Thyroid gland (tissue), 4 donors: ENCODE measurements at places on chromosomes 12 and 14. TPM values are rescaled to one million over a fixed set of nuclear protein-coding genes. Genes with fewer than 3 reads are reported as not detected.

The B4GALNT3 gene
- 4.8 TPM for total RNA-seq

- H3K27me3 ChIP-seq, result no peaks in the 10 kb centered on the region
- DNase-seq, result peak; percentile 16
- no peaks in the 10 kb centered on the region for H3K4me1 ChIP-seq
- no peaks in the 10 kb centered on the region for H3K36me3 ChIP-seq
- no peak overlapping the region for H3K27ac ChIP-seq
These were observed 150.1 kb downstream of the SLC38A4 start for GRCh38 chr12:46675736-46676135.

- no peaks in the 10 kb centered on the region for H3K27me3 ChIP-seq
- no peak overlapping the region for H3K4me3 ChIP-seq
- no peaks in the 10 kb centered on the region for H3K36me3 ChIP-seq
- DNase-seq, result no peak
These were observed 2.5 kb upstream of the RNU6-8 start for GRCh38 chr14:32205554-32205953.

The CCDC196 gene
- not detected for total RNA-seq

- H3K27me3 ChIP-seq, result no peaks in the 10 kb centered on the region
- H3K36me3 ChIP-seq, result no peaks in the 10 kb centered on the region
- no peaks in the 10 kb centered on the region for H3K4me1 ChIP-seq
- H3K4me3 ChIP-seq, result no peak overlapping the region
- no peak overlapping the region for H3K27ac ChIP-seq
These were observed 9.8 kb upstream of the CLECL1 start for GRCh38 chr12:9742661-9743060.

The ADCY6 gene
- 23.6 TPM for total RNA-seq

DNA sequence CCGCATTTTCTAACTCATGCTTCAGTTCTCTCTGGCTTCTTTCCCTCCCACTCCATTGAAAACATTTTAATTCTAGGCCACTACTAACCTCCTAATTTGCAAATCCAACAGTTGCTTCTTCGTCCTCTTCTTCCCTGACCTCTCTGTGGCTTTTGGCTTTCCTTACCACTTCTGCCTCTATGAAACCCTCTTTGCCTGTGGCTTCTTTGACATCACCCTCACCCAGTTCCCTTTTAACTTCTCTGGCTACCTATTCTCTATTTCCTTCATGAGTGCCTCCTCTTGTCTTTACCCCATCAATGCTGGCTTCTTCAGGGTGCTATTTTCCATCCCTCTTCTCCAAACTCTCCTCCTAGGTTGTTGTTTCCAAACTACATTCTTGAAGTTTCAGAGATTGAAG lies 4.4 kb upstream of the HCFC2 start:
- H3K27me3 ChIP-seq, result no peaks in the 10 kb centered on the region
- no peak overlapping the region for H3K27ac ChIP-seq
- no peaks in the 10 kb centered on the region for H3K36me3 ChIP-seq
- DNase-seq, result no peak
- H3K4me3 ChIP-seq, result no peak overlapping the region

GRCh38 chr12:6370994-6371754 lies 4.2 kb downstream of the SCNN1A start:
- no peak overlapping the region for H3K4me3 ChIP-seq
- H3K36me3 ChIP-seq, result no peaks in the 10 kb centered on the region
- no peaks in the 10 kb centered on the region for H3K27me3 ChIP-seq
- H3K27ac ChIP-seq, result peak overlapping the region; percentile 97
- H3K4me1 ChIP-seq, result peaks cover 47% of the 10 kb centered on the region
- DNase-seq, result peak; percentile 89

DNA sequence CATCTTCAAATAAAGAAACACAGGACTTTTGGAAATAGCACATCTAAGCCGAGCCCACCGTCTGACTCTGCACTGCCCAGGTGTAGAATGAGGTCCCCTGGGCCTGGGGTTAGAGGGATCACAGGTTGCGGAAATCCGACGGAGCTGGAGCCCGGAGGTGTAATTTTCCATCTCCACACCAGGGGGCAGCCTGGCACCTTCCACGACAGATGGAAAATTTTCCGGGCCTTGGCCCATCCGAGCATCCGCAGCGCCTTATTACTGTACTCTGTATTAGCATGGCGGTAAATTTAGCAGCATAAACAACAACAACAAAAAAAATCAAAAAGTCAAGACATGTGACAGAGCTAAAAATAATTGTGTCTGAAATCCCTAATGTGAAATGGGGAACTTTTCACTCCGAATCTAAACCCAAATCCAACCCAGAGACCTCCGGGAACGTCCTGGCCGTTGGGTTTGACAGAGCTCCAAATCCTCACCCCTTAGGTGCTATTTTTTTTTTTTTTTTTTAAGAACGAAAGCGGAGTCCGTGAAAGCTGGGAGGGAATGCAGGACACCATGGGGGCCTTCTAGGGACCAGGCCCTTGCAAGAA lies 93.9 kb downstream of the KSR2 start:
- H3K4me3 ChIP-seq, result no peak overlapping the region
- DNase-seq, result peak; percentile 67
- no peaks in the 10 kb centered on the region for H3K27me3 ChIP-seq
- no peaks in the 10 kb centered on the region for H3K36me3 ChIP-seq

DNA sequence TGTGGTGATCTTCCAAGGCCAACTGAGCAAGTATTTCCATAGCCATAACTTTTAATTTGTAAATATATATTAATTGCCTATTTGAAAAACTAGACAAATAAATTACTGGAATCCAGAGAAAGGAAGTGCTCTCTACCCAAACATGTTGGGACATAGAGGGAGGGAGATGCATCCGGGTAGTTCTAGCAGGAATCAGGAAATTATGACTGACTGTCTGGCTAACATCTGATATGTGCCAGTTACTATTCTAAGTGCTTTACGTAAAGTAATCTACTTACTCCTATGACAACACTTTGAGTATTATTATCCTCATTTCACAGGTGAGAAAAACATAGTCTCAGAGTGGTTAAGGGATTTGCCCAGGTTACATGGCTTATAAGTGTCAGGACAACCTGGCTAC lies 147.7 kb upstream of the VASH1 start:
- no peaks in the 10 kb centered on the region for H3K4me1 ChIP-seq
- H3K27ac ChIP-seq, result no peak overlapping the region
- no peak for DNase-seq
- no peak overlapping the region for H3K4me3 ChIP-seq

- H3K27ac ChIP-seq, result no peak overlapping the region
- peaks cover 19% of the 10 kb centered on the region for H3K4me1 ChIP-seq
- no peaks in the 10 kb centered on the region for H3K36me3 ChIP-seq
- no peaks in the 10 kb centered on the region for H3K27me3 ChIP-seq
- DNase-seq, result no peak
- H3K4me3 ChIP-seq, result no peak overlapping the region
These were observed 116.0 kb downstream of the TSPAN9 start for GRCh38 chr12:3193131-3193530.

The STYX gene
- total RNA-seq, result 15.3 TPM

- H3K4me1 ChIP-seq, result no peaks in the 10 kb centered on the region
- no peaks in the 10 kb centered on the region for H3K27me3 ChIP-seq
These were observed 485.4 kb downstream of the NAV3 start for GRCh38 chr12:78316136-78316535.

- peaks cover 18% of the 10 kb centered on the region for H3K4me1 ChIP-seq
- DNase-seq, result peak; percentile 90
- no peaks in the 10 kb centered on the region for H3K27me3 ChIP-seq
- peak within 1 kb of the TSS; percentile 98 for H3K27ac ChIP-seq
- no peaks in the 10 kb centered on the region for H3K36me3 ChIP-seq
These were observed at the start of gene YBX3 for GRCh38 chr12:10722905-10723746. TSS of gene YBX3 (minus strand) at chr12:10723323. CDS start at chr12:10723111, 212 bp downstream.

The ATL1 gene
- total RNA-seq, result 5.4 TPM

The KRT6A gene
- total RNA-seq, result not detected

The GLIPR1L2 gene
- total RNA-seq, result 6.5 TPM

GRCh38 chr14:96911499-96912149 lies 114.4 kb downstream of the VRK1 start:
- H3K27me3 ChIP-seq, result no peaks in the 10 kb centered on the region
- no peak overlapping the region for H3K27ac ChIP-seq
- H3K4me3 ChIP-seq, result no peak overlapping the region
- no peaks in the 10 kb centered on the region for H3K4me1 ChIP-seq

- no peaks in the 10 kb centered on the region for H3K36me3 ChIP-seq
- H3K4me3 ChIP-seq, result no peak overlapping the region
- no peak for DNase-seq
- no peaks in the 10 kb centered on the region for H3K27me3 ChIP-seq
- H3K27ac ChIP-seq, result no peak overlapping the region
These were observed 253.7 kb downstream of the MSRB3 start for GRCh38 chr12:65532162-65532561.

DNA sequence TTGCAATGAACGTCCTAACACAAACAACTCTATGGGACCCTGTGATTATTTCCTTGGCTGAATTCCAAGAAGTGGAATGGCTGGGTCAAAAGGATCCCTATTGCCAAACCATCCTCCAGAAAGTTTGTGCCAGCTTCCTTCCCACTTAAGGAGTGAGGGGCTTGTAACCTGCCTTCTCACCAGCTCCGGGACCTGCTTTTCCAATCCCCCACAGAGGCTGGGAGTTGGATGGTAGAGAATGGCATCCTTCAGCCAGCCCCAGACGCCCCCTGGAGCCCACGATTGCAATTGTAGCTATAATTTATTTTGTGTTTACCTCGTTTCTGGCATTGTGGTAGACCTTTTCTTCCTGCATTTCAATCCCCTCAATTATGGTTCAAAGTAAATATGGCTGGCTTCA lies 9.7 kb upstream of the ZDHHC22 start:
- no peak overlapping the region for H3K27ac ChIP-seq
- H3K36me3 ChIP-seq, result no peaks in the 10 kb centered on the region
- no peaks in the 10 kb centered on the region for H3K4me1 ChIP-seq
- no peak for DNase-seq
- H3K4me3 ChIP-seq, result no peak overlapping the region

The DBX2 gene
- 0.59 TPM for total RNA-seq

The PLCZ1 gene
- total RNA-seq, result not detected

GRCh38 chr14:48333221-48333920 lies 658.0 kb upstream of the MDGA2 start:
- H3K4me3 ChIP-seq, result no peak overlapping the region
- H3K27ac ChIP-seq, result no peak overlapping the region
- no peak for DNase-seq
- H3K36me3 ChIP-seq, result no peaks in the 10 kb centered on the region
- H3K27me3 ChIP-seq, result no peaks in the 10 kb centered on the region

The GPRC5A gene
- total RNA-seq, result 121 TPM

DNA sequence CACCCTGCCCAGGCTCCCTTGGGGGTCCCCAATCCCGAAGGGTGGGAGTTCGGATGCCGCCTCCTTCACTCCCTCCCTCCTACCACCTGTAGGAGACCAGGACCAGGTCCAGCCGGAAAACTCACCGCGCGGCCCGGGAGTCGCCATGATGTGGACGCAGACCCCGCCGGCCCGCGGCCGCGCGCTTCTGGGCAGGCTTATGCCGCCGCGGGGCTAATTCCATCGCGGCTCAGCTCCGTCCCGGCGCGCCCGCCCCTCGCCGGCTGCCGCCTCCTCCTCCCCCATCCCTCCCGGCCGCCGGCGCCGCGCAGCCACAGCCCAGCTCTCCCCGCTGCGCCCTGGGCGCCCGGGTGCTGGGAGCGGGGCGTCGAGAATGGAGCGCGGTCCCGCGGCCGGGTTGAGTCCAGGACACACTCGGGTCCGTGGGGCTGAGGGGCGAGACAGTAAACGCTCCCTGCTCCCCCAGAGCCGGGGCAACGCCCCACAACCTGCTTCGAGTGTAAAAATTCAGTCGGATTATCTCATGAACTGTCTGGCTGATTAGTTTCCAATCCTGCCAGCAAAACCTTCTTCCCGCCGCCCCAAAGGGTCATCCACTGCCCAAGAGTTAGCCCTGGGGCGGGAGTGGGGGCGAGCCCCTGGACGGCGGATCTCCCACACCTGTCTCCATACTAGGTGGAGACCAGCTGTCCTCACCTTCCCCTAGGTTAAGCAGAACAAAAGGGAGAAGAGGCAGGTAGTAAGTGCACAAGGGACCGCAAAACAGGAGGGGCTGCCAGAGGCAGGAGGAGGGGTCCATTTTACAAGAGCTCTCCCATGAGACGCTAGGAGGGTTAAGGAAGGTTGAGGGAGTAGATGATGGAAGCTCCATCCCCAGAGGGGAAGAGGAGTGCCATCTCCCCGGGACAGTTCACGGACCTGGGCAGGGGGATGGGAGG lies at the start of gene ANO2:
TSS of gene ANO2 (minus strand) at position 189 of the 938 bp plus-strand sequence. CDS start at position 147, 42 bp downstream.
- no peaks in the 10 kb centered on the region for H3K27me3 ChIP-seq
- peak within 1 kb of the TSS; percentile 15 for H3K4me3 ChIP-seq
- DNase-seq, result peak; percentile 13
- H3K36me3 ChIP-seq, result no peaks in the 10 kb centered on the region
- H3K4me1 ChIP-seq, result peaks cover 5% of the 10 kb centered on the region

DNA sequence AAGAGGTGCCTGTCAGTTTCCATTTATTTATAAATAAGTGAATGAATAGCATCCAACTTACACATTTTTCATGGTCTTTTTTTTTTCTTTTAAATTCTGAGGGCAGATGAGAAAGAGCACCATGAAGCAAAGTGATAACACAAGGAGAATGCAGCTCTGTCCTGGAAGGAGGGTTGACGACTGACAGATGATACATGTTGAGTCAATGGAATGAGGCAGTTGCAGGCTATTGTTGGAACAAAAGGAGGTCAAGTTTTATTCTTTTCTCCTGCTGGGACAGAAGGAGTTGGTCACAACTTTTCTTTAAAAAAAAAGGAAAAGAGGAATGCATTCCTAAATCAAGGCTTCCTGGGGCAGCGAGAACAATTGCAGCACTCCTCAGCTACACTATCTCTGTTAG lies 119.9 kb upstream of the PLEKHG7 start:
- H3K27me3 ChIP-seq, result no peaks in the 10 kb centered on the region
- H3K4me1 ChIP-seq, result no peaks in the 10 kb centered on the region
- H3K36me3 ChIP-seq, result no peaks in the 10 kb centered on the region
- H3K4me3 ChIP-seq, result no peak overlapping the region
- H3K27ac ChIP-seq, result no peak overlapping the region
- no peak for DNase-seq

The NDRG2 gene
- total RNA-seq, result 212 TPM

GRCh38 chr12:12181511-12181910 lies 85.3 kb downstream of the LRP6 start:
- no peaks in the 10 kb centered on the region for H3K36me3 ChIP-seq
- no peak for DNase-seq
- H3K27me3 ChIP-seq, result no peaks in the 10 kb centered on the region

DNA sequence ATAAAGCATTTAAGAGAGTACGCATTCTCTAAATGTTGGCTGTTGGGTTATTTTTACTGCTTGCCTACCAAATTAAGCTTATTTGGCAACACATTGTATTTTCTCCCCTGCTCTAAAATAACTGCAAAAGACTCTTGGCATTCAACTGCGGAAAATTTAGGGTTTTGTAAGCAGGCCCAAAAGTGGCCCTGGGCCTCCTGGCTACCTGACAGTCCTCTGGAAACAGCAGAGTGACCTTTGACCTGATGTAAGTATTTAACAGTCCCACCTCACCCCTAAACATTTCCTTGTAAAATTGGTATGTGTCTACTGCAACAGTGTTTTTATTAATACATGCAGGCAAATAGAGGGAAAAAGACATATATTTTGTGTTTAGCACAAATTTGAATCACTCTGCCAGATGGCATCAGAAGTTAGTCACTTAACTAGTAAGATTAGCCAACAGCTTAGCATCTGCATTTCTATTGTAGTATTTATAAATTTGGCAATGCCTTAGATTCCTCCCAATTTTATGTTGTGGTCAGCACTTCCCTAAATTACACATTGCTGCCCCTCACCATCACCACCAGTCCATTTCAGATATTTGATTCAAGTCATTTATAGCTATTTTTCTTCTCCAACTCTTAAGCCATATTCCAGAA lies 11.2 kb downstream of the LLPH start:
- H3K27me3 ChIP-seq, result no peaks in the 10 kb centered on the region
- no peak overlapping the region for H3K27ac ChIP-seq
- peaks cover 5% of the 10 kb centered on the region for H3K36me3 ChIP-seq
- H3K4me1 ChIP-seq, result no peaks in the 10 kb centered on the region
- H3K4me3 ChIP-seq, result no peak overlapping the region
